ENCODE measurements at places on chromosomes 16 and 17.

GRCh38 chr16:3012828-3013420 lies at the start of gene CLDN9:
TSS of gene CLDN9 (plus strand) at chr16:3012923. CDS start at chr16:3013363, 440 bp downstream.
- no peak for DNase-seq

DNA sequence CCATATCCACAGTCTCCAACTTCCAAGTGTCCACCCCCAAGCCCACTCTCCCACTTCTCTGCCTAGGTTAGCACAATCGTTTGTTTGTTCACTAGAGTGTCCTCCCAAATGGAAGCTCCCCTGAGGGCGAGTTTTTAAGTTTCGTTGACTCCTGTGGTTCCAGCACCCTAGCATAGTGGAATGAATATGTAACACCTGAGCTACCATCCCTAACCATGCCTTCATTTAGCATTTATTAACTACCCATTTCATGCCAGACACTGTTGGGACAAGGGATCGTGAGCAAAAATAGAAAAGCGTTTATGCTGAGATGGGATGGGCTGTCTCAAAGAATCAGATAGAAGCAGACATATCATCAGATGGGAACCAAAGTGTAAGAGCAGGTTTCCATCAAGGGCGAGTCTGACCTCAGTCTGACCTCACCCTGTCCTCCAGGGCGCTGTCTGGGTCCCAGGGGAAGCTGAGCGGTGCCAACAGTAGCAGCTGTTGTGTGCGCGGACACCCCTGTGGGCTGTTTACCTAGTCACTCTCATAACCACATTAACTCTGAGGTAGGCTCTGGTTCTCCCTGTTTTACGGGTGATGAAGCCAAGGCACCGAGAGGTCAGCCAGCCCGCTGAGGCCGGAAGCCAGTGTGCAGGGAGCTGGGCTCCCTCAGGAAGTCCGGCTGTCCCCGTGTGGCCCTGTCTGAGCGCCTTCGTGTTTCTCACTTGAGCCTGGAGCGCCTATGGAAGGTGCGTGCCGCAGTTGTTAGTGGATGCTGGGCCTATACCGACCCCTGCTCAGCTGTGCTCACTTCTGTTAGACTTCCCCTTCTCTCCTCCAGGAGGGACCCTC lies 6.2 kb downstream of the CNP start:
- DNase-seq: no peak

GRCh38 chr16:12874186-12874585 lies 27.2 kb upstream of the SHISA9 start:
- DNase-seq: no peak

DNA sequence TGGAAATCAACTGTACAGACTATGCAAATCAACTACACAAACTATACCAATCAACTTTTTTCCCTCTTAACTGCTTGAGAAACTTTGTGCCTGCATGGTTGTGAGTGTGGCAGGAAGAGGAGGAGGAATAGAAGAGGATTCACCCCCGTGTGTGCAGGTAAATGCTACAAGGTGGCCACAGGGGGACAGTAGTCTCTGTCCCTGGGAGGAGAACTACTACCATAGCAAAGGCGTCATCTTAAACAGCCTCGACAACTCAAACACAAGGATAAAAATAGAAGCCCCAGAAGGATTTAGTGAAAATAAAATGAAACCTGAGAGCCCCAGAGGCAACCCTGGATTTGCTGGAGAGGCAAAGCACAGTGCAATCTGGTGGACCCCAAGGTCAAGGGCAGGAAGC lies 199.5 kb upstream of the DYNLRB2 start:
- DNase-seq: no peak

- DNase-seq: no peak
Observed at GRCh38 chr17:68657576-68657975, 56.4 kb upstream of the FAM20A start.

DNA sequence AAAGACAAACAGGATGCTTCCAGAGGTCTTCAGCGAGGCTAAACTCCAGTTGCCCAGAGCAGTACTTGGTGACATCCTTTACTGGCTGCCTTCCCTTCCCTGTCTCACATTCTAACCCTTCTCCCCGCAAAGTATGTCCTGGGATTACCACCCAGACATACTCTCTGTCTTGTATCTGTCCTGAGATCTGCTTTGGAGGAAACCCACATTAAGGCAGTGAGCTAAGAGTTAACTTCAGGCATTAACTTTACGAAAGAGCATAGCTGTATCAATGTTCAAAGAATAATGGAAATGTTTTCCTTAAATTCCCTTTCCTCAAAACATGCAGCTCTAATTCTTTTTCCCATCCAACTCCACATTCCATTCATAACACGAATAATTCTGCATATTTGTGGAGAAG lies 385.2 kb downstream of the NPIPA8 start:
- DNase-seq: no peak

DNA sequence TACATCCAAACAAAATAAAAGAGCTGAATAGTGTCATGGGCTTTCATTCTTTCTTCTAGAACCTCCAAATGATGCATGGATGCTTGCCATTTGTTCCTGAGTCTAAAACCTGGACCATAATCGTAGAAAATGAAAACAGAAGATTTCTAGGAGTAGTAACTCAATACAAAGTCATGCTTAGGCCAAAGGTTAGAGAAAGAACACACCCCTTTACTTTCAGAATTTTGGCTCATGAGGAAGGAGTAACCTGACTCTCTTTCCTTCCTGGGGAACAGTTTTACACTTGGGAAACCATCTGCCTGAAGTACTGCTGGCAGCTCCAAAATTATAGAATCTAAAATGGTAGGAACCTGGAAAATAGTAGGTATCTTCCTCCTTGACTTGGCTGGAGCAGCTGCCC lies 137.2 kb downstream of the SNX11 start:
- DNase-seq: no peak

DNA sequence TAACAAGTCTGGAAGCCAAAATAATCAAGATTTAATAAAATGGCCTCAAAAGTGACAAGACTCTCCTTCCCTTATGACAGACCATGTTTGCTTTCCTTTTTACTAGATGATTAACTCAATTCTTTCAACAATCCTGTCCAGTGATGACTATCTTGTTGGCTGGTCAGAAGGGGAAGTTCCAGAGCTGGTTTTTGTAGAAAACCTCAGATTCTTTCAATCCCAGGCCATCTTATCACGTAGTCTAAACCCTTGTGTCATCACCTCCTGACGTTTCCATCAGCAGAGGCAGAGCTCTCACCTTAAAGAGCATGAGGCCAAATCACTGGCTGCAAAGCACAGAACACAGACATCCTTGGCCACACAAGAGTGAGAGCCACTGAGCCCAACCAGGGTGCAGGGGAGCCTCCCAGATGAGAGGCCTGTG lies 125.3 kb downstream of the ANKRD11 start:
- no peak for DNase-seq

- no peak for DNase-seq
Observed at GRCh38 chr16:2039274-2040031, 8.2 kb downstream of the NTHL1 start.

GRCh38 chr16:964356-965035 lies 6.3 kb downstream of the LMF1 start:
- peak; percentile 78 for DNase-seq

GRCh38 chr17:81160306-81160705 lies 5.0 kb upstream of the PVALEF start:
- no peak for DNase-seq
